ENCODE measurements at places on chromosomes 5 and 9.

DNA sequence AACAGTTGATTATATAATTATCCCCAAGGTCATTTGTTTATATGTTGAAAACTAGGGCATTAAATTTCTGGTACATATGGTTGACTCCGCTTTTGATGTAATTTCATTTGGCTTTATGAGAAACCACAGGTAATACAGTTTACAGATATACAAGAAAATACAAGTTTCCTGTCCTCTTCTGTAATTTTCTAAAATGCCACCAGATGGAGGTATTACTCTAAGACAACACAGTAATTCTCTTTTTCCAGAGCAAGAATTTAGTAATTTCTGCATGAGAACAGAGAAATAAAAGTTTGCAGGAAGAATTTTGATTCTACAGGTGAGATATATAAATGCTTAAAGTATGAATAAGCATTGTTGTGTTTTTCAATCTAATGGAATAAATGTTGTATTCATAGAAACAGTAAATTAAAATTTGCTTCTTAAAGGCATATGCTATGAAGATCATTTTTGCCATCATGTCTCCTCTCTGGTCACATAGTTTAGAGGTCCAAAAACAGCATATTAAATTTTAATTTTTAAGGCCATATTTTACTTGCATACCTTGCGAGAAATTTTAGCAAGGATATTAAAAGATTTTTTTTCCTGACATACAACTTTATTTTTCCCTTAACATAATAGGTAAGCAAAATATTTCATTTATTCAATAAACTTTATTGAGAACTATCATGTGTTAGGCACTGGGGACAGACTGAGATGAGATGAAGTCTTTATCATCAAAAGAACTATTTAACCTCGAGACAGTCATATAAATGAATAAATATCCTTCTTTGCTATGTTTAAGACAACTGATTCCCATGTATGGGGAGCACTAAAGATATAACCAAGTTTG is 22.7 kb downstream of the CHD1 start:
- H3K36me3 ChIP-seq, result no peaks in the 10 kb centered on the region
- peaks cover 33% of the 10 kb centered on the region for H3K4me1 ChIP-seq
- DNase-seq, result no peak
- no peak overlapping the region for H3K27ac ChIP-seq
- H3K27me3 ChIP-seq, result no peaks in the 10 kb centered on the region
- no peak overlapping the region for H3K4me3 ChIP-seq

DNA sequence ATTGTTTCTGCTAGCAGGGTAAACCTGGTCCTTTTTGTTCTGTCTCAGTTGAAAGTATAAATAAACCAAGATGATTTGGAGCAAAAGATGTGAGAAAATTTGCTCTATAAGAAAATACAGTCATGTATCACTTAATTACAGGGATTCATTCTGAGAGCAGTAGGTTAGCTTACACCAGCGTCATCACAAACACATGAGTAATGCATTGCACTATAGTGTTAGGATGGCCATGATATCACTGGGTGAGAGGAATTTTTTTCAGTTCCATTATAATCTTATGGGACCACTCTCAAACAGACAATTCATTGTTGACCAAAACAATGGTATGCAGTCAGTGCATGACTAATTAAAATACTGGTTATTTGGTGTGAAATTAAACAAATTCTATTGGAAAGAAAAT is 430.9 kb downstream of the CHSY3 start:
- H3K27me3 ChIP-seq, result no peaks in the 10 kb centered on the region
- H3K36me3 ChIP-seq, result no peaks in the 10 kb centered on the region
- no peak overlapping the region for H3K4me3 ChIP-seq
- no peak for DNase-seq
- H3K27ac ChIP-seq, result no peak overlapping the region
- H3K4me1 ChIP-seq, result no peaks in the 10 kb centered on the region

- no peaks in the 10 kb centered on the region for H3K36me3 ChIP-seq
- H3K4me1 ChIP-seq, result no peaks in the 10 kb centered on the region
- no peak for DNase-seq
- H3K4me3 ChIP-seq, result no peak overlapping the region
- no peak overlapping the region for H3K27ac ChIP-seq
Observed at GRCh38 chr5:120624021-120624563, 160.0 kb downstream of the PRR16 start.

DNA sequence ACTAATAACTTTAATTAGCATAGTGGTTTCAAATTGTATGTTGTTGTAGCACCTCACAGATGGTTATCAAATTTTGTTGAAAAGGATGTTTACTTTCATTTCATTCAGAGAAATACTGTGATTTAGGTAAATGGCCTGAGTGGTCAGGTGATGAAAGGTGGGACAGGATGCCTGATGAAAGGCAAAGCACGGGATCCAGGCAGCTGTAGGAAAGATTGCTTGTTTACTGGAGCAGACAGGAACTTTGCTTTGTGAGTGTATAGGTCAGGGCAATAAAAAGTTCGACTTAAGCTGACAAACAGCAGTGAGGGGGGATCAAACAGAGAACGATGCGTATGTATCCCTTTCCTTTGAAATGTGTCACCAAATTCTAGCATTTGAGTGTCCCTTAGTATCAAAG is 19.0 kb downstream of the KIAA1958 start:
- no peaks in the 10 kb centered on the region for H3K4me1 ChIP-seq
- no peak overlapping the region for H3K4me3 ChIP-seq
- no peaks in the 10 kb centered on the region for H3K36me3 ChIP-seq
- H3K27ac ChIP-seq, result no peak overlapping the region
- DNase-seq, result no peak

DNA sequence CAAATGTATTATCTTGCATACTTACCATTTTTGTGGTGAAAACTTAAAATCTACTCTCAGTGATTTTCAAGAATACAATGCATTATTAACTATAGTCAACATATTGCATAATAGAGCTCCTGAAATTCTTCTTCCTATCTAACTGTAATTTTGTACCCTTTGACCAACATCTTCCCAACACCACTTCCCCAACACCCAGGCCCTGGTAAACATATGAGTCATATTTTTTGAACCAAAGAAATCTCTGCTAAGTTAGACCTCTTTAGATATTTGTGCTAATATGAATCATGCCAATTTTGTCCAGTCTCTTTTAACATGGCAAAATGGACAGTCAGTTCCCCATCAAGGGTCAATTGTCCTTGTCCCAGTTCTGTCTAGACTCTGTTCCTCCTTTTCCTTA is 18.5 kb upstream of the RGS7BP start:
- no peaks in the 10 kb centered on the region for H3K4me1 ChIP-seq
- no peaks in the 10 kb centered on the region for H3K36me3 ChIP-seq
- H3K27me3 ChIP-seq, result no peaks in the 10 kb centered on the region
- no peak overlapping the region for H3K4me3 ChIP-seq
- no peak for DNase-seq
- H3K27ac ChIP-seq, result no peak overlapping the region

- no peak for DNase-seq
- no peaks in the 10 kb centered on the region for H3K36me3 ChIP-seq
- H3K27me3 ChIP-seq, result peaks cover 19% of the 10 kb centered on the region
Observed at GRCh38 chr9:92187390-92187789, 72.2 kb upstream of the SPTLC1 start.

DNA sequence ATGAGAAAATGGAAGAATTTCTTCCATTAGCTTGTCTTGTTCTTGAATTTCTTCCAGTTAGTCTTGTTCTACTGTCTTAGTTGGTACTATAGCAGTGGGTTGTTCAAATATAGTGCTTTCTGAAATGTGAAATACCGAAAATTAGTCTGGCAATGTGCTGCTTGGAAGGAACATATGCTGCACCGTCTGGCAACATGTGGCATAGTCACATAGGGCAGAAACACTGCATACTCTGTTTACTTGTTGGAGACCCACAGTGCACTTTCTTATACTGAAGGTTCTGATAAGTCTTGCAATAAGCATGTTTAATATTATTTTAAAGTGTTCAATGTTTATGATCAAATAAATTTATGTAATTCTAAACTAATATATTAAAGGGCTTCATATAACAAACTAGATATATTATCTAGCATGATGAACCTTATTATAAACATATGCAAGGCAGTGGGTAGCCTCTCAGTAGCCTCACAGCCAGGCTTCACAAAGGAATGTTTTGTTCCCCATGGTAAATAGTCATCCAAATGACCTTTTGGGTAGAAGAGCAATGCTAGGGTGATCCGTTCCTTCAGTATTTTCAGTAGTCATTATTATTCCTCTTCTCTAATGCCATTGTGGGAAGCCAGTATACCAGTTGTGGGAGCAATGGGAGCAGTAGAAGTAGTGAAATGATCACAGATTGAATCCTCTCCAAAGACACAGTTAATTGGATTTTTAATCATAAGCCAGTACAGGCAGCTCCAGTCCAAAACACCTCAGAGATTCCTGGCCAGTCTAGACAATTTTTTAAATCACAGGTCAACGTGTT is 1106.7 kb downstream of the DTWD2 start:
- no peak for DNase-seq
- H3K27ac ChIP-seq, result no peak overlapping the region
- no peaks in the 10 kb centered on the region for H3K27me3 ChIP-seq
- H3K4me3 ChIP-seq, result no peak overlapping the region
- no peaks in the 10 kb centered on the region for H3K36me3 ChIP-seq

GRCh38 chr9:116549061-116549664 is 137.9 kb upstream of the TRIM32 start:
- DNase-seq, result peak; percentile 79
- no peak overlapping the region for H3K27ac ChIP-seq
- H3K4me1 ChIP-seq, result peaks cover 7% of the 10 kb centered on the region
- no peaks in the 10 kb centered on the region for H3K27me3 ChIP-seq
- no peaks in the 10 kb centered on the region for H3K36me3 ChIP-seq
- no peak overlapping the region for H3K4me3 ChIP-seq

DNA sequence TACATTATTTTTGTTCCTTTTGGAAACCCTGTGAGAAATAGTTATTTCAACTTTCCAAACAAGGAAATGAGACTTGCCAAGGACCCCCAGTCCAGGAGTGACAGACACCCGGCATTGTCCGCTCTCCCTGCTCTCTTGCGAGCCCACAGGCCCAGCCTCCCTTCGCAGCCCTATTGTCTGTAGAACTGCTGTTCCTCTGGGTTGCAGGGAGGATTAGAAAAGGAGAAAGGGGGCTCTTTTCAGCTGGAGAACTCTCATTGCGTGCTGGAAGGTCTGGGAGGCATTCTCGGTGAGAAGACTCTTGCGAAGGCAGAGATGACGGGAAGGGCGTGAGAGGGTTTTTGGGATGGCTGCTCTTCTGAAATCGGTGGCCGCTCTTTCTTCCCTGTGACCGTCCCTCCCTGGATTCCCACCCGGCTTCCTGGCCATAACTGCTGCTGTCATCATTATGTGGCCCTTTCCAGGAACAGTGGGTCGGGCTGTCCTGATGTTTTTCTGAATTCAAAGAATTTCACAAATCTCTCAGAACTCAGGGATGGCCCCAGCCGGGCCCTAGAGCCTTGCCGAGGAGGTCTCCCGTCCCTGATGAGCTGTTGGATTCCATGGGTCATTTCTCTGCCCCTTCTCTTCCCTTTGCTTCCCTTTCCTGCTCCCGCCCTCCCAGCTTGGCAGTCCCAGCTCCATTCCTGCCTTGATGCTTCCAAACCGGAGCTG is 29.8 kb downstream of the STC2 start:
- no peak overlapping the region for H3K27ac ChIP-seq
- no peak for DNase-seq
- H3K4me1 ChIP-seq, result peaks cover 5% of the 10 kb centered on the region
- H3K27me3 ChIP-seq, result no peaks in the 10 kb centered on the region
- no peaks in the 10 kb centered on the region for H3K36me3 ChIP-seq
